Activated naive CD8-positive, alpha-beta T cell treated with anti-CD3 and anti-CD28 coated beads, Interleukin-2, amount 50 U/mL, for 16 hours (primary cell): ENCODE measurements at places on chromosomes 6 and 20.

DNA sequence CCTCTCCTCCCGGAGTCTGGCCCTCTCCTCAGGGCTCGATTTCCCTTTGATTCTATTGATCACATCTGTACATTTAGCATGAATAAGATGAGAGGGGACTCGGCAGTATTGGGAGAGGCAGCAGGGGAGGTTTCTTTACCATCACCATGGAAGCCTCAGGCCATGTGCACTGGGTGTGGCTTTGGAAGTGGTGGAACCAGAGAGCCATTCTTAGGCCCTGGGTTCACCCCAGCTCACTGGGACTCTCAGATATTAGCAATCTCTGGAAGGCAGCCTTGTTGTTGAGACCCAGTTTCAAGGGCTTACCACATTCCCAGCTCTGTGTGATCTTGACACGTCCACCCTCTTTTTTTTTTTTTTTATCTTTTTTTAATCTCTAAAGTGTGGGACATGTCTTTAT is 195.9 kb upstream of the PROKR2 start:
- DNase-seq = no peak

- DNase-seq = no peak
These were observed 38.6 kb downstream of the COL9A1 start for GRCh38 chr6:70264306-70264705.

DNA sequence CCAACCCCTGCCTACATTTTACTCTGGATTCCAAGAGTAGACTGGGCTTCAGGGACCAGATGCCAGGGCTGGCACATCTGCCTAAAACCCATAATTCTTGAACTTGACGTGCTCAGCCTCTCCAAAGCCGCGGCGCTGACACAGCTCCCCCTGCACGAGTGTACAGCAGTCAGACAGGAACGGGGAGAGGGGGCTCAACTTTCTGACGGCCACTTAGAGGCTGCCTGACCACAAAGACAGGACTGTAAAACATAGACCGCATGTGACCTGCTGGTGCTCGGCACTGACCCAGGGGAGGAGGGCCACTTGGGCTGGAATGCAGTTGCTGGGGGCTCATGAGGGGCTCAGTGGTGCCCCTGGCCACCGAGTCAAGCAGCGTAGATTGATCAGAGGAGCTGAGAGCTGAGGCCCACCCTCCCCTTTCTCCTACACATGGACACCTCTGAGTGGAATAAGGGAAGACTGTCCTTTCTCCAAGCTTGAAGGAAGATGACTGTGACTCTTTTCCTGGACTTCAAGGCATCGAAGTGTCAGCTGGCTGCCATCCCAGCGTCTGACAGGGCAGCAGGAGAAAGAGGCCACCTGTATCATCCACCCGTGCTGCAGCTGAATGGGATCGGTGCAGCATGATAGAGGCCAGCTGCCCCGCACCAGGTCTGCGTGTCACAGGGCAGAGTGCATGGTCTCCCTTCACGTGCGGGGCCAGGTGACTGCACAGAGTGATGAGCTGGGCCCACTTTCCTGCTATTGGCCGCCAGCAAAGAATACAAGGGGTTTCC is 171.3 kb upstream of the AGPAT4 start:
- DNase-seq = no peak

- no peak for DNase-seq
These were observed 482.3 kb upstream of the SOX4 start for GRCh38 chr6:21111093-21111725.
